Vagina (tissue), 2 donors: ENCODE measurements at places on chromosomes 5 and 9. TPM values are rescaled to one million over a fixed set of nuclear protein-coding genes. Genes with fewer than 3 reads are reported as not detected.

Gene ADRA1B
- 0.74 TPM for total RNA-seq

Gene SLC1A1
- 1.5 TPM for total RNA-seq

Gene PAEP
- not detected for total RNA-seq

Gene HMMR
- total RNA-seq = 9.3 TPM

Gene PLAC8L1
- not detected for total RNA-seq

Gene GPR150
- 1.7 TPM for total RNA-seq

Gene TLX3
- total RNA-seq = not detected

- no peaks in the 10 kb centered on the region for H3K36me3 ChIP-seq
- no peak overlapping the region for H3K4me3 ChIP-seq
- no peaks in the 10 kb centered on the region for H3K27me3 ChIP-seq
- DNase-seq = no peak
- H3K27ac ChIP-seq = no peak overlapping the region
Measured at GRCh38 chr5:75463726-75464125, 47.7 kb downstream of the CERT1 start.

DNA sequence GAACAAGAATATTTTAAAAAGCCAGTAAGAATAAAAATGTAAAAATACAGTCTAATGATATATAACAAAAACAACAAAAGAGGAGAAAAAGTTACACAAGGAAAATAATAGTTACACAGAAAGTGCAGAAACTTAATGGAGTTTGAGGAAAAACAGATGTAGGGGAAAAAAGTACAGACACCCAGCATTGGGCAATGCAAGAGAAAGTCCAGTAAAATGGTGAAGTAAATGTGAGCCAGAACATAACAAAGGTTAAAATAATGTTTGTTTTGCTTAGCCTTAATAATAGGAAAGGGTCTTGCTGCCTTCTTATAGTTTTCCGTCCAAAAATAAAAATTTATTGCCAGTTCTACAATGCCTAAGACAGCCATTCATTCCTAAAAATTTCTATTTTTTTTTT, 364.2 kb downstream of the NNT start:
- no peak overlapping the region for H3K27ac ChIP-seq
- DNase-seq = no peak
- no peak overlapping the region for H3K4me3 ChIP-seq

- no peak overlapping the region for H3K4me3 ChIP-seq
- H3K36me3 ChIP-seq = no peaks in the 10 kb centered on the region
- H3K27me3 ChIP-seq = no peaks in the 10 kb centered on the region
- DNase-seq = no peak
Measured at GRCh38 chr9:125983681-125984080, 236.5 kb downstream of the PBX3 start.

DNA sequence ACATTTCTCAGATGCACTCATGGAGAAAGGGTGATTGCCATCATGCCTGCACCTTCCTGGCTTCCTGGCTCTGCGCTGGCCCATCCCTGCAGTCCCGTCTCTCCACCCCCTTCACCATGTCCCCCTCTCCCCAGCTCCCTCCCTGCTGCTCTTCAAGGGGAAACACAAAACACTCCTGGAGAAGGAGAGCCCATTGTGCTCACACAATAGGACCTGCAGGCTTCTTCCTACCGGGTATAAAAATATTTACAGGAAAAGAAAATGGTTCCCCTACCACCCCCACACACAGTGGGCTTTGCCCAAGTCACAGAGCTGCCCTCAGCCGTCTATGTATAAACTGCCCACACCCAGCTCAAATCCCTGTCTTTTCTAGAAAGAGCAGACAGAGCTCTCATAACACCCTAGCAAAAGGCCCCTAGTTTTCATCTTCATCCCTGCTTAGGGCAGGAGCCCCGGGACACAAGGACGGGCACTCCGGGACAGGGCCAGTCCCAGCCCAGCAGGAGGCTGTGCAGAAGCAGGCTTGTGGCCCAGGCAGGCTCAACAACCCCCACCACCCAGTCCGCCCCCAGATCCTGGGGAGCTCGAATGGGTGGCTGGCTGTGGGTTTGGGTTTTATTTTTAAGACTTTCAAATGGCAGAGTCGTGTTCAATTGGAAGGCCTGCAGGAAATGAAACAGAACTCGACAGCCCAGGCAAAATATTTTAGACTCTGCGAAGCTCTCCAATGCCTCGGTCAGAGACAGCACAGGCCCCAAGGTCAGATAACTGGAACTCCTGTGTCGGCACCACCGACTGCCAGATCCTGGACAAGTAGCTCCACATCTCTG, 77.3 kb downstream of the LRSAM1 start:
- H3K4me1 ChIP-seq = peaks cover 24% of the 10 kb centered on the region
- H3K27me3 ChIP-seq = no peaks in the 10 kb centered on the region
- H3K4me3 ChIP-seq = no peak overlapping the region
- peak overlapping the region; percentile 54 for H3K27ac ChIP-seq
- peaks cover 43% of the 10 kb centered on the region for H3K36me3 ChIP-seq
- no peak for DNase-seq

DNA sequence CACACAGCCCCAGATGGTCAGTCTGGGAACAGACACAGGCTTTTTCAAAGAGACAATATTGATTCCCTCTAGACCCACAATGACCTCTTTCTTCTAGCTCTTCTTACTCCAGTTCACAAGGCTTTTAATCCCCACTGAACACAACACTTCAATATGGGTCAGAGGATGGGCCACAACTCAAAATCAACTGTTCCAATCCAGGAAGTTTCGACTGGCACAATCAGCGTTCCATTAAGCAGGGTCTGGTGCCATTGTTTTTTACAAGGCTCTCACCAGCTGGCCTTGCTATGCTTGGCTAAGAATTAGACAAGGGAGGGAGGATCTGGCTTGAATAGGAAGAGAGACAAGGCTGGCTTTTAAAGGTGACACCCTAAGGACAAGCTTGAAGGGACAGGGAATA, 199.4 kb upstream of the SLC24A2 start:
- no peak overlapping the region for H3K4me3 ChIP-seq
- H3K27me3 ChIP-seq = no peaks in the 10 kb centered on the region
- H3K27ac ChIP-seq = no peak overlapping the region
- no peak for DNase-seq
- H3K36me3 ChIP-seq = no peaks in the 10 kb centered on the region

- no peak overlapping the region for H3K27ac ChIP-seq
- no peaks in the 10 kb centered on the region for H3K27me3 ChIP-seq
- no peaks in the 10 kb centered on the region for H3K4me1 ChIP-seq
Measured at GRCh38 chr5:116340799-116341198, 233.8 kb downstream of the SEMA6A start.

GRCh38 chr9:120345379-120345778, 234.6 kb downstream of the CDK5RAP2 start:
- H3K27me3 ChIP-seq = no peaks in the 10 kb centered on the region
- no peak overlapping the region for H3K27ac ChIP-seq
- no peaks in the 10 kb centered on the region for H3K36me3 ChIP-seq
- H3K4me1 ChIP-seq = no peaks in the 10 kb centered on the region
- no peak overlapping the region for H3K4me3 ChIP-seq

GRCh38 chr5:16492398-16493140, 27.0 kb upstream of the ZNF622 start:
- peaks cover 21% of the 10 kb centered on the region for H3K4me1 ChIP-seq
- no peak for DNase-seq
- no peaks in the 10 kb centered on the region for H3K27me3 ChIP-seq
- H3K27ac ChIP-seq = peak overlapping the region; percentile 63

- no peak overlapping the region for H3K27ac ChIP-seq
- H3K27me3 ChIP-seq = no peaks in the 10 kb centered on the region
- H3K36me3 ChIP-seq = no peaks in the 10 kb centered on the region
- peaks cover 38% of the 10 kb centered on the region for H3K4me1 ChIP-seq
Measured at GRCh38 chr5:56463944-56464571, 230.9 kb upstream of the ANKRD55 start.

DNA sequence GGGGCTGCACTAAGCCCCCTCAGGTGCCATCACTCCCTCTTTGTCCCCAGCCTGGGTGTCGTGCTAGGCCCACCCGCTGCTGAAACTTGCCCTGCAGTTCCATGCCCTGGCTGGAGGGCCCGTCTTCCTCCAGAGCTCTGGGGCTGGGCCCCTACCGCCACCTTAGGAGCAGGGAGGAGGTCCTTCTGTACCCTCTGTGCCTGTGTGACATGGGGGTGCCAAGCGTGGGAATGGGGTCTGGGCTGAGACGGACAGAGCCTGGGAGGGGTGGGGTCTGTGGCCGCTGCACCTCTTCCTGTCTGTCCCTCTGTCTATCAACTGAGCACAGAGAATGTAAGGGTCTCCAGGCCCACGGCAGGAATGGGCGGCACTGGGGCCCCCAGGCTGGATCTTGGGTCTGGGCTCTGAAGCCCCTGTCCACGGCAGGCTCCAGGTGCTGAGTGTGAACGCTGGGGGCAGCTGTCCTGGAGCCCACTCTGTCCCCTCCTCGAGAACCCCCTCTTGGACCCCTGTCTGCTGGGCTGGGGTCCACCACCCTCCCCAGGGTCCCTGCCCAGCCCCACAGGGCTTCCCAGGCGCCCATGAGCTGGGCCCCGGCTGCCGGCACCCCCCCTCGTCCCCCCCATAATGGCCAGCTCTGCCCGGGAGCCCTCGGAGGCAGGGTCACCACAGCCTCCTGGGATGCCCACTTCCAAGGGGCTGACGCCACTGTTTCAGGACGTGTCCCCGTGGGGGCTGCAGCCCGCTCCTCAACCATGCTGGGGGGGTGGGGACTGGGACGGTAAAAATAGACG, 15.8 kb upstream of the NRARP start:
- no peaks in the 10 kb centered on the region for H3K27me3 ChIP-seq
- peaks cover 37% of the 10 kb centered on the region for H3K4me1 ChIP-seq
- no peak for DNase-seq
- no peaks in the 10 kb centered on the region for H3K36me3 ChIP-seq
- peak overlapping the region; percentile 54 for H3K27ac ChIP-seq

GRCh38 chr9:91034976-91035824, 233.6 kb downstream of the SYK start:
- peaks cover 27% of the 10 kb centered on the region for H3K4me1 ChIP-seq
- peak; percentile 79 for DNase-seq
- H3K4me3 ChIP-seq = no peak overlapping the region
- no peaks in the 10 kb centered on the region for H3K36me3 ChIP-seq
- H3K27ac ChIP-seq = no peak overlapping the region

DNA sequence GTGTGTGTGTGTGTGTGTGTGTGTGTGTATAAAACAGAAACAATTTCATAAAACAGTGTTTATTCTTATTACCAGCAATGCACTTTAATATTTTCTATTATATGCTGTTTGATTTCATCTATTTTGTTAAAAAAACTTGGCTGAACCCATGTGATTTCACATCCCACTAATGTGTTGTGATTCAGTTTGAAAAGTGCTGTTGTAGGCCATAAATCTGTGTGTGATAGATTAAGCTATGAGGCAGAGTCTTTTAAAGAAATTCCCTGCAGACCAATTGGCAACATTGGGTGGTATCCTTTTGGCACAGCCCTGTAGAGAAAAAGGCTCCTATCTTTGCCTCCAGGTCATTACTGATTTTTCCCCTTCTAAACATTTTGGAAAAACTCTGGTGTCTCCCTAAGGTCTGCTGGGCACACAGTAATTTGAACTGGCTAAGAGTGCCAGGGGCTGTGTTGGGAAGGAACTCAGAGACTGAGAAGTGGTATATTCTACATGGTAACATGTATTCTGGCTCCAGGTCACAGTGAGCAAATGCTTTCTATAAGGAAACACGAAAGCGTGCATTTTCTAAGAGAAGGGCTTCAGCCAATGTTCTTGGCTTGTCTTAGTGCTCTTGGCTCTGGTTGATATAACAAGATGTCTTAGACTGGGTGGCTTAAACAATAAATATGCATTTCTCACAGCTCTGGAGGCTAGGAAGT, 4.5 kb downstream of the CAMK4 start:
- H3K27ac ChIP-seq = no peak overlapping the region
- H3K4me1 ChIP-seq = peaks cover 9% of the 10 kb centered on the region
- no peak for DNase-seq
- no peaks in the 10 kb centered on the region for H3K36me3 ChIP-seq
- H3K27me3 ChIP-seq = no peaks in the 10 kb centered on the region

GRCh38 chr9:108551030-108551841, 304.6 kb downstream of the ACTL7B start:
- H3K27ac ChIP-seq = peak overlapping the region; percentile 56
- H3K36me3 ChIP-seq = no peaks in the 10 kb centered on the region
- H3K4me1 ChIP-seq = peaks cover 40% of the 10 kb centered on the region
- H3K4me3 ChIP-seq = no peak overlapping the region
- H3K27me3 ChIP-seq = no peaks in the 10 kb centered on the region

DNA sequence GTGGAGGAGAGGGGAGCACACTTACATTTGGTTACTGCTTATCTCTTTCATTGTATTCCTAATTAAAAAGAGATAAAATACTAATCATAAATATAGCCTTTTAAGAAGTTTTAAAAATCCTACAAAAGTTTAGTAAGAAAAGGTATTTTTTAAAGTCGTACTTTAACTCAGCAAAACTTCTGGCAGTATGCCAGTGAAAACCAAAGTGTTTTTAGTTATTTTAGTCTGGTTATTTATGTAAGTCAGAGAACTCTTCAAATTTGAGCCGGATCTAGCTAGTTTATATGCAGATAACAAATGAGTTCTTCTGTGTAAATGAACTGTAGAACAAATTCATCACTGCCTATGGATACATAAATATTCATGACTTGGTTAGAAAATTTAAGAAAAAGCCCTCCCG, 36.5 kb upstream of the ANKDD1B start:
- H3K36me3 ChIP-seq = peaks cover 13% of the 10 kb centered on the region
- peaks cover 22% of the 10 kb centered on the region for H3K4me1 ChIP-seq
- no peak for DNase-seq

- no peak overlapping the region for H3K4me3 ChIP-seq
- DNase-seq = no peak
- peaks cover 21% of the 10 kb centered on the region for H3K4me1 ChIP-seq
- no peak overlapping the region for H3K27ac ChIP-seq
- H3K36me3 ChIP-seq = no peaks in the 10 kb centered on the region
Measured at GRCh38 chr9:91411096-91411771, 12.4 kb downstream of the NFIL3 start.

DNA sequence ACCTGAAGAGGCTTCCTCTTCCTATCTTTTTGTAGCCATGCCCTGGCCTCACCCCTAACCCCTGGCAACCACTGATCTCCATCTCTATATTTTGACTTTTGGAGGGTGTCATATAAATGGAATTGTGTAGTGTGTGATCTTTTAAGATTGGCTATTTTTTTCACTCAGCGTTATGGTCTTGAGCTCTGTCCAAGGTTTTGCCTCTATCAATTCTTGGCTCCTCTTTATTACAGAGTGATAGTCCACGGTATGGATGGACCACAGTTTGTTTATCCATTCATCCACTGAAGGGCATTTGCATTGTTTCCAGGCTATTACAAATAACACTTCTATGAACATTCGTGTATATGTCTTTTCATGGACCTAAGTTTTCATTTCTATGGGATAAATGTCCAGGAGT, 209.8 kb upstream of the IER5L start:
- H3K4me1 ChIP-seq = peaks cover 15% of the 10 kb centered on the region

- DNase-seq = no peak
- no peaks in the 10 kb centered on the region for H3K36me3 ChIP-seq
- no peak overlapping the region for H3K4me3 ChIP-seq
- H3K27me3 ChIP-seq = no peaks in the 10 kb centered on the region
Measured at GRCh38 chr5:96922499-96923244, 13.2 kb upstream of the LNPEP start.

- H3K27ac ChIP-seq = no peak overlapping the region
- H3K27me3 ChIP-seq = no peaks in the 10 kb centered on the region
- H3K4me1 ChIP-seq = peaks cover 60% of the 10 kb centered on the region
- DNase-seq = peak; percentile 79
Measured at GRCh38 chr9:108052431-108053080, 563.0 kb upstream of the KLF4 start.
